ENCODE measurements at places on chromosomes 13 and 19. TPM values are rescaled to one million over a fixed set of nuclear protein-coding genes. Genes with fewer than 3 reads are reported as not detected.

The FAM32A gene
- total RNA-seq, result 110 TPM

The KCTD15 gene
- total RNA-seq, result 28.6 TPM

The FGF9 gene
- under 0.01 TPM for total RNA-seq

The URAD gene
- not detected for total RNA-seq

The THOP1 gene
- total RNA-seq, result 161 TPM

The ZNF358 gene
- total RNA-seq, result 6.7 TPM

The HSPB6 gene
- 36.4 TPM for total RNA-seq

The CFAP97D2 gene
- not detected for total RNA-seq

The BST2 gene
- total RNA-seq, result 30.7 TPM

The ZNF606 gene
- total RNA-seq, result 22.6 TPM

The ZNF497 gene
- 0.58 TPM for total RNA-seq

The S1PR5 gene
- 4.6 TPM for total RNA-seq

The ATP8A2 gene
- not detected for total RNA-seq

The TIMM13 gene
- total RNA-seq, result 39.9 TPM

The GPR4 gene
- 0.28 TPM for total RNA-seq

The ZNF486 gene
- 6.7 TPM for total RNA-seq

The ZNF419 gene
- total RNA-seq, result 23.1 TPM

The OR4F17 gene
- total RNA-seq, result not detected

The CDX2 gene
- total RNA-seq, result not detected

The KCNC3 gene
- total RNA-seq, result 0.28 TPM

The TNFSF13B gene
- total RNA-seq, result 2.3 TPM

The LRRC4B gene
- 0.38 TPM for total RNA-seq

The IGSF23 gene
- 0.19 TPM for total RNA-seq

The MYO1F gene
- 0.19 TPM for total RNA-seq

The TSHZ3 gene
- 7.1 TPM for total RNA-seq

The ZSCAN4 gene
- not detected for total RNA-seq

The LIN37 gene
- 11.0 TPM for total RNA-seq

The PCDH20 gene
- total RNA-seq, result under 0.01 TPM

The SIGLEC12 gene
- not detected for total RNA-seq

The HCST gene
- total RNA-seq, result 0.56 TPM

The ZNF723 gene
- total RNA-seq, result not detected

The TGFBR3L gene
- 1.7 TPM for total RNA-seq

The NCR1 gene
- total RNA-seq, result not detected

The CALR3 gene
- total RNA-seq, result not detected

The GARIN5A gene
- total RNA-seq, result not detected

The PRKCG gene
- 0.28 TPM for total RNA-seq

The ZNF528 gene
- 26.5 TPM for total RNA-seq

The PSG11 gene
- total RNA-seq, result under 0.01 TPM

The IGFL3 gene
- total RNA-seq, result not detected

The S1PR4 gene
- not detected for total RNA-seq

The ENOX1 gene
- total RNA-seq, result 10.1 TPM

The MUC16 gene
- not detected for total RNA-seq

The TNFSF9 gene
- 1.1 TPM for total RNA-seq

The CASP14 gene
- total RNA-seq, result not detected

Measured in regular cardiac myocyte (primary cell).